ENCODE measurements at places on chromosomes 2 and 18.
A peak's percentile ranks its signal among the peaks of the same experiment; 100 is the strongest.

GRCh38 chr2:26629751-26630150, 11.4 kb downstream of the CIB4 start:
- DNase-seq = no peak

- no peak for DNase-seq
Measured at GRCh38 chr2:230179907-230180306, 39.9 kb downstream of the SP110 start.

- peak; percentile 35 for DNase-seq
Measured at GRCh38 chr2:176553685-176554100, 284.5 kb downstream of the MTX2 start.

GRCh38 chr2:70708376-70709199, 59.4 kb downstream of the ADD2 start:
- no peak for DNase-seq

- no peak for DNase-seq
Measured at GRCh38 chr18:24198461-24198860, 59.6 kb downstream of the CABYR start.

DNA sequence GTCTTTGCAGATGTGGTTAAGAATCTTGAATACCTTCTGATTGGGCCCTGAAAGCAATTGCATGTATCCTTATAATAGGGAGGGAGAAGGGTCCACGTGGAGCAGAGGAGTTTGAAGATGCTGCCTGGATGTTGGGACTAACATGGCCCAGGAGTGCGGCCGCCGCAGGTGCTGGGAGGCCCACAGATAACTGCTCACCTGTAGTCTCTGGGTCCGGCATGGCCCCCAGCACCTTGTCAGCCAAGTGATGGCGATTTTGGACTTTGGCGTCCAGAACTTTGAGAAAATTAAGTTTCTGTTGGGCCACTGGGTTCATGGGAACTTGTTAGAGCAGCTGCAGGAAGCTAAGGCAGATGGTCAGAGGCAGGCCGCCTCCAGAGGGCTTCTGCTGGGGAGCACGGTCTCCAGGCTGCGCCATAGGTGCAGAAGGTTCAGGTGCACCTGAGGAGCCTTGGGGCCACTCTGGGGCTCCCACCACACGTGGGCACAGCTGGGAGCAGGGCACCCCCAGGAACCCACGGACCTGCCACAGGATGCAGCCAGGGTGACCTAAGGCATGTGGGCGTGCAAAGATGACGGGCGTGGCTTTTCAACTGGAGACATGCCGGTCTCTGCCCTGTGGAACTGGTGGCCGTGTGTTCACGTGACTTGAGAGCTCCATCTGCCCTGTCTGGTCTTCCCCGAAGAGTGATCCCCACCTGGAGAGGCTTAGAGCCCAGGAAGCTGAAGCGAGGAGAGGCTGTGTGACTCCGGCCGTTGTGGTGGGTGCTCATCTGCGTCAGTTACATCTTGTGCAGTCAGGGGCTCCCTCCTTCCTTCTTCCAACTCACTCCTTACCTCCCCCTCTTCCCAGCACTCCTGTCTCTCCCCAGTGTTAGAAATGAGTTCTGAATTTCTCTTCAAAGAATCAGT, 277.3 kb downstream of the AGAP1 start:
- DNase-seq = no peak

DNA sequence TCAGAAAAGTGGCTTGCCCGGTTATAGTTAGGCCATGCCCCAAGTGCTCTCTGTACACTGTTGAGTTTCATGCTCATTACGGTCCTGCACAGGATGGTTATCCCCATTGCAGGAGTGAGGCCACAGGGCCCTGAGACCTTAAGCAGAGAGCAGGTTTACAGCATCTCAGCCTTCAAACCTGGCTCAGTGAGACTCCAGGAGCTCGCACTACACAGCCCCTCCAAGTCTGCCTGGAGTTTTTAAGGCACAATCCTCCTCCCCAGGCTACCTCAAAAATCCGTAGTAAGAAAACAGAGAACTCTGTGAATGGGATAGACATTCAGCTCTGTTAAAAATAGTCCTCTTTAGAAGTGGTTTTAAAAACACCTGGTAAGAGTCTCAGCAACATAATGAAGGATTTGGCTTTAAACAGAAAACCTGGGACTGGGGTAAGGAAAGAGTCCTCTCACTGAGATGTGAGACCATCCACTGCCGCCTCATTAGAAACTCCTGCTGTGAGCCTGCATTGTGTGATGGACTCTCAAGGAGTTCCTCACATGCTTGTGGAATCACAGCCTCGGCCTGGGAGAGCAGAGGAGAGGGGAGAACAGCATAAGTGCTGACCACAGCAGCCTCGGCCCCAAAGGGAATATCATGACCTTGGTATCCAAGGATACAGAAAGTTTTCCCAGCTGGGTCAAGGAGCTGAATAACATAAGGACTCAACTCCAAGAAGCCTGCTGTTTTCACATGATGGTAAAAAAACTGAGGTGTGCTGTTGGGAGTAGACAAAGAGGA, 214.8 kb downstream of the ATAD2B start:
- DNase-seq = no peak

DNA sequence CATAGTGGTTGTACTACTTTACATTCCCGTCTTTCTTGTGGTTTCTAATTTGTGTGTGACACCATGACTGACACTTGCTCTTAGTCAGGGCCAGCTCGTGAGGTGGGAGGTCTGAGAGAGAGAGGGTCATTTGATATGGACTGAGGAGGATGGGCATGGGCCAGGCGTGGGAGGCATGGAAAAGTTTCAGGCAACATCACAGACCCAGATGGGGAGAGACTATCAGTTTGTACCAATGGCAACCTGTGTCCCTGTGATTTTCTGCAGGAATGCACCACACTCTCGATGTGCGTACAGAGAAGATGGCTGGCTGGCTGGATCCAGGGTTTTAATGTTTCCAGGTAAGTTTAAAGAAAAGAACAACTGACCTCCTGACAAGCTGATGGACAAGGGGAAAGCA, 273.6 kb downstream of the CYRIA start:
- no peak for DNase-seq

- no peak for DNase-seq
Measured at GRCh38 chr2:8061219-8061618, 620.6 kb upstream of the ID2 start.
